ENCODE measurements at places on chromosomes 7 and 10.

GRCh38 chr10:103958996-103959395, 7.9 kb upstream of the SLK start:
- no peak for DNase-seq

GRCh38 chr10:23630885-23631284, 192.0 kb downstream of the OTUD1 start:
- DNase-seq = no peak

GRCh38 chr7:33392148-33392547, 262.8 kb downstream of the BBS9 start:
- DNase-seq = no peak

GRCh38 chr7:155879592-155879991, 67.3 kb upstream of the SHH start:
- peak; percentile 63 for DNase-seq

GRCh38 chr10:90458571-90458970, 399.3 kb downstream of the HTR7 start:
- no peak for DNase-seq

GRCh38 chr7:77685233-77685632, 11.0 kb upstream of the RSBN1L start:
- no peak for DNase-seq

All from cardiac septum (tissue), 1 donor.